T-helper 17 cell (primary cell): ENCODE measurements at places on chromosomes 12 and 14.

DNA sequence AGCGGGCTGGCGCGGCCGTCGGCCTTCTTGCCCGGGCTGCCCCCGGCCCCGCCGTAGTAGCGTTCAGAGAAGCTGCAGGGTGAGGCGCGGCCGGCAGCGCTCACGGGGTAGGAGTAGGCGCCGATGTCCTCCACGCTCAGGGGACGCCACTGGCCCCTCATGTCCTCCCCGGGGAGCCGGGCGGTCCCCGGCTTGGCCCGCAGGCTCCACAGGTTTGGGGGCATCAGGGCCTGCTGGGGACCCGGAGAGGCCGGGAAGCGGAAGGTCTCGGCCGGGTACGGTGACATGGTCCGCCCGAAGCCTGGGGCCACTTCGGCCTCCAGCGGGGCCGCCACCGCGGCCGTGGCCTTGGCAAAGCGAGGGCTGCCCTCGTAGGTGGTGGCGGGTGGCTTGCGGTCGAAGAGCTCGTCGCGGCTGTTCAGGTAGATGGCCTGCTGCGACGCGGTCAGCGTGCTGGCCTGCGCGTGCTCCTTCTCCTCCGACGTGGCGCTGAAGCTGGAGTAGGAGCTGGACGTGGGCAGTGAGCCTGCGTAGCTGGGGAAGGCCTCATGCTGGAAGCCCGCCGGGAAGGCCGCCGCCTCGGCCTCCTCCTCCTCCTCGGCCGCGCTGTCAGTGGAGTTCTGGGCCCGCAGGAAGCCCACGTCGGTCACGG lies 48.7 kb downstream of the BEGAIN start:
- no peak for DNase-seq

DNA sequence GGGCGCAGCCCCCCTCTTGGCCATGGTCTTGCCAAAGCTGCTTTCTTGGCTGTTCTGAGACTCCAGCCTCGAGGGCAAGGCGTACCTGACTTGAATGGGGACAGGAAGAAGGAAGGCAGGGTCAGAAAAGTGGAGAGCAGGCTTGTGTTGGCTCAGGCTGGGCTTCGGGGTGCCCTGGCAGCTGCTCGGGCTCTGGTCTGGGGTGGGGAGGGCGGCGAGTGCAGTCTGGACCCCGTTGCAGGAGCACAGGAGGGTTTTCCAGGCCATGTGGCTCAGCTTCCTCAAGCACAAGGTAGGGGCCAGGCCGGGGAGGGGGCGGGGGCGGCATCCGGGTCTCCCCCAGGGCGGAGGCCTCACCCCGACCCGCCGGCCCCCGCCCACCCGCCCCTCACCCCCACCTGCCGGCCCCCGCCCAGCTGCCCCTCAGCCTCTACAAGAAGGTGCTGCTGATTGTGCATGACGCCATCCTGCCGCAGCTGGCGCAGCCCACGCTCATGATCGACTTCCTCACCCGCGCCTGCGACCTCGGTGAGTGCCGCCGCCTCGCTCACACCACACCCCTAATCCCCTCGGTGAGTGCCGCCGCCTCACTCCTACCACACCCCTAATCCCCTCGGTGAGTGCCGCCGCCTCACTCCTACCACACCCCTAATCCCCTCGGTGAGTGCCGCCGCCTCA lies 4.2 kb downstream of the NOC4L start:
- DNase-seq, result no peak

- no peak for DNase-seq
These were observed 53.9 kb downstream of the DPF3 start for GRCh38 chr14:72839753-72840607.

- DNase-seq, result no peak
These were observed 885 bp upstream of the HOXC10 start for GRCh38 chr12:53983950-53984572.

- DNase-seq, result no peak
These were observed 7.6 kb upstream of the NUMB start for GRCh38 chr14:73465823-73466532.

GRCh38 chr12:26762186-26762585 lies 70.8 kb downstream of the ITPR2 start:
- no peak for DNase-seq

DNA sequence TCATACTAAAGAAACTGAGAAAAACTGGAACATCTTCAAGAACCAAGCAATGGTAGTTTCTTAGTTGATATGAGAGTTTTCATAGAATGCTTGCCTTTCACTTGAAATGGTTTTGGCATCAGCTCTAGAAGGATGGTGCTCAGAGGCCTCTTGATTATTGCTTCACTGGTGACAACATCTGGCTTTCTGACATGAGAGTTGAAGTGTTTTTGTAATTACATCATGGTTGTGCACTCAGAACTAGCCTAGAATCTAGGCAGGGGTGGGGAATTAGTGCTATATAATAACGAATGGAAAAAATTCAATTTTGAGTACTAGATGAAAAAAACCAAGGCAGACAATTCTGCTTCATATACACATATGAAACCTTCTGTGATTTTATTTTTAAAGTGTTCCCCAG lies 172.8 kb upstream of the LMNTD1 start:
- no peak for DNase-seq
